SHP77 treated with DMSO at 0.1 percent for 48 hours (cell line): ENCODE measurements at places on chromosomes 2 and 18.
A peak's percentile ranks its signal among the peaks of the same experiment; 100 is the strongest.

DNA sequence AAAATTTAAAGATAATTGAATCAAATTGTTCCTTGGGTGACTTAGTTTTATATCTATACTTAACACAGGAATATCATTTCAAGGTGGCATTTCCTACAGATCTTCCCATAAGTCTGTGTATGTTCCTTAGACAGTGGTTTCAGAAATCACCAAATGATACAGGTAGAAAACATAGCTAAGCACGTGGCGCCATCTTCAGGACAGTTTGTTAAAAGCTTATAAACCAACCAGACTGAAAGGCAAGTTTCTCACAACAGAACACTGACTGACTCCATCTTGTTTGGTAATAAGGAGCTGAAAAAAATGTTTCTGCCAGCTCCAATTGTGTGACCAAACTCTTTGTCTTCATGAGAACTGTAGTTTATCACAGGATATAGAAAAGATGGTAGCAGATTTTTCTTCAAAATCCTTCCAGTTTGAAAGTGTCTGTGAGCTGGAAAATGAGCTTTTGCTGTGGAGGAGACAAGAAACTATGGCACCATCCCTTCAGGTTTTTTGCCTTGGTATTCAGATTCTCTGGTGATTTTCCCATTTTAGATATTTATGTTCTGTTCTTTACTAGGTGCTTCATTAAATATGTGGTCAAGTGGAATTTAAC lies 34.8 kb upstream of the NEUROD1 start:
- peak; percentile 49 for DNase-seq

DNA sequence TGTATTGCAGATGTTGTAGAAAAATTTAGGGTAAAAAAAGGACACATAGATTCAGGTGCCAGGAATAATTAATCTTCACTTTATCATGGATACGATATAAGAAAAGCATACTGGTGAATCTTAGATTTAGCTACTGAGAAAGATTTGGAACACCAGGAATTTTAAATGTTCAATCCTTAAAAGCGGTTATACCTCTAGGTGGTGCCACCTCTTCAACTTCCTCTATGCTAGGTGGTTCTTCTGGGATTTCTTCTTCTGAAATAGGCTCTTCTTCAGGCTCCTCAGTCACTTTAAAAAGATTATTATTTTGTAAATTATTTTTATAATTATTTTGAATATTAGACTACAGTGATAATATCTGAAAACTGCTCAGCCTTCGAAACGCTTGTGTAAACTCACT lies 133.1 kb downstream of the TTN start:
- no peak for DNase-seq

DNA sequence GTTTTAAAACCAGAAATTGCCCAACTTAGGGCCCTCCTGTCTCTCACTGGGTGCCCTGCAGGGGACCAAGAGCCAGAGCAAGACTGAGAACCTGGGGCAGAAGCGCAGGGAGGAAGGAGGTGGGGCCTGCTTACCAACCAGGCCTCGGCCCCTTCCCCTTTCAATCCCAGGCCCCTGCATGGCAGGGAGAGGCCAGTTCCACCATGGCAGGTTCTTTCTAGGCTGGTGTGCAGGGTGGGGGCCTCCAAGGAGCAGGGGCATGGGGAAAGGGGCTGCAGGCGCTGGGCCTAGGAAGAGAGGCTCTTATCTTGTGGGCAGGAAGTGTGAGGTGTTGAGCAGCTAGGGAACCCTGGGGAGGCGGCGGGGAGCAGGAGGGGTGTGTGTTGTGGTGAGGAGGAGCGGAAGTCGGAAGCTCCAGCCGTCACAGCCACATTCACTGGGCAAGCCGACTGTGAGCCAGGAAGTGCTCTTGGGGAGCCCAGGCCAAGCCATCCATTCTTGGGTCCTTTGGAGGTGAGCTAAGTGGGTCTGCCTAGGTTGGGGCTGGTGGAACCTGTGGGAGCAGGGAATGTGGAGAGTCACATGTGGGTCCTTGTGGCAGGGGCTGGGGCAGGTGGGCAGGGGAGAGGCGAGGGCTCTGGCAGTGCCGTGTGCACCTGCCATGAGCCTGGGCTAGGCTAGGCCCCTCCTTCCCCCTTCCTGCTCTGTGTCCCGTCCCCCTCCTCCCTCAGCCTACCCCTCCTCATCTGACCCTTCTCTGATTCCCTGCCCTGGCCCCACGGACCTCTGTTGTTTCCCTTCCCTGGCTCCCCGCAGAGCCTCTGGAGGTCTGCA lies at the start of gene PSD4:
Gene PSD4 (plus strand): TSS at position 430 of the 834 bp plus-strand sequence. CDS start 8,486 bp downstream, outside the sequence.
- no peak for DNase-seq

DNA sequence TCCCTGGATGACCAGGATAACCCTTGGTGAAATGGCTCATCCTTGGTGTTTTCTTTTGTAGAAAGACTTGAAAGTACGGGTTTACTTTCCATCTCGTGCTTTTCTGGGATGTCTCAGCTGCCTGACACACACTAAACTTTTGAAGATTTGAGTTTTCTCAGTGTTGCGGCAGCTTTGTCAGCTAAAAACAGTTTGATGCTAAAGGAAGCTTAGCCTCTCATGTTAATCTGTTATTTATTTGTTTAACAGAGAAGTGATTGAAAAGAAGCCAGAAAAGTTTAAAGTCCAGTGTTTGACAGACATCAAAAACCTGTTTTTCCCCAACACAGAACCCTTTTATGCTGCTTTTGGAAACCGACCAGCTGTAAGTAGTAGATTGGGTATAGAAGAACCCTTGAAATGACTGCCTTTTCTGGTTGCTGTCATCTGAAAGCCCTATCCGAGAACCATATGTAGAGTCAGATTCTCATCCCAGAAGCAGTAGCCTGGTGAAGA lies 72.8 kb downstream of the LPIN1 start:
- DNase-seq: no peak

DNA sequence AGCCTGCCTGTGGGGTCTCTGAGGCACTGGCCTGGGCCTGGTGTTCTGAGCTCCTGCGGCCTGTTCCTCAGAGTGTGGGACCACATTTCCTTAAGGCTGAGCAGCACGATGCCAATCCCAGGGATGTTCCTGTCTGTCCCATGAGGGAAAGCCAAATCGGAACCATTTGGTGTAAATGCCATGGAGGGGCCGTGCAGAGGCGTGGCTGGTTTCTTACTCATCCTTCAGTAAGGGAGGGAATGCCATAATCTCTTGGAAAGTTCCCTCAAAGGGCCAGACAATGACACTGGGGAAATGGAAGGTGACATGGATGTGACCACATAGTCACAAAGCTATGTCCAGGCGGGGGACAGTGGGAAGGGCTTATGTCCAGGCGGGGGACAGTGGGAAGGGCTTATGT lies 14.4 kb upstream of the PTMA start:
- no peak for DNase-seq

GRCh38 chr2:104340162-104340561 lies 513.8 kb upstream of the POU3F3 start:
- no peak for DNase-seq

DNA sequence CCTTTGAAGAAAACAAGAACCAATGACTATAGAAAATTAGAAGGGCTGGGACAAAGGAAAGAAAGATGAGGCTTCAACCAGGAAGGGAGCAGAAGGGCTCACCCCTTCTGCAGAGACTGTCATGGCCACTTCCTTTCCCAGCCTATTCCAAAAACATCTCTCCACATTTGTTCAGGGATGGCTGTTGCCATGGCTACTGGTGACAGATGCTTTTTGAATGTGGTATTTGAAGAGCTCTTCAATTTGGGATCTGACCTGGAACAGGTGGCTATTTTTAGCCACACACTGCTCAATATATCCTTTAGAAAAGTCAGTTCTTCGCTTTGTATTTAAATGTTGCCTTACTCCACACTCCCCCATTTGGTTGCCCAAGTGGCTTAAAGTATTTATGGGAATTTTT lies 64.1 kb upstream of the LCLAT1 start:
- DNase-seq: peak; percentile 22

DNA sequence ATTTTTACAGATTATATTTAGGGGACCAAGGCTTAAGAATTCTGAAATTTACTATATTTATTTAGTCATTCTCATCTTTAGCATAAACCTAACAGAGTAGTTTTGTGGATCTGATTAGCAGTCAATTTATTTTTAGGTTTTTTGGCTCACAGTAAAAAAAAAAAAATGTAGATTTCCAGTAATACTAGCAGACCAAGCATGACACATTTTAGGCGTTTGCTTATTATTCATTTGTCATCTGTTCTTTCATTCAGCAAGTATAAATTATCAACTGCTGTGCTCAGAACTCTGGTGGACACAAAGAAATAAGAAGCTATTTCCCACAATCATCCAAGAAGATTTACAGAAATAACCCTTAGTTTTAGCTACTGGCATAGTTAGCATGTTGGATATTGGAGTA lies 20.6 kb downstream of the PDE1A start:
- no peak for DNase-seq

DNA sequence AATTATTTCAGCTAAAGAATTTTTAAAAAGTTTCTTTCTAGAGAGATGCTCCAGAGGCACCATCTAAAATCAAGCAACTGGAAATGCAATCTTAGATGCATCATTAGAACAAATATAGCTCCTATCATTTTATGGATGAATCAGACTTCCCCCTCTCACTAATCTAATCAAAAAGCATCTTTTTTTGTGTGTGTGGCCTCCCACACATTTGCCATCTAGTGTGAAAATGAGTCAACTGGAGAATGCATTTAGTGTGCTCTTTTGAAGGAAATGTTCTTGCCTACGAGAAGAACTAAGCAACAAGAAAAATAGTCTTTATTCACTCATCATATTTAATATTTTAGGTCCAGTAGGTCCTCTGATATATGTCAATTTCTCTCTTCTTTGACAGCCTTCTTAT lies 39.5 kb upstream of the FIGN start:
- no peak for DNase-seq

DNA sequence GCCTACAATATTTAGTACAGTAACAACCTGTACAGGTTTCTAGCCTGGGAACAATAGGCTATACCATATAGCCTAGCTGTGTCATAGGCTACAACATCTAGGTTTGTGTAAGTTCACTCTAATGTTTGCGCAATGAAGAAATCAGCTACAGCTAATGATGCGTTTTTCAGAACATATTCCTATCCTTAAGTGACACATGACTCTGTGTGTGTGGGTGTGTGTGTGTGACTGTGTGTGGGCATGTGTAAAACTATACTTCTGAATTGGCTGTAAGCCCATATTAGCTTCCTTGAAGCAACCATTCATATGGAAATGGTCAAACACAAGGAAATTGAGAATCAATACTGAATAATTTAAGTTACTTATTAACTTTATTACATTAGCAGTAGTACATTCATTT lies 120.8 kb upstream of the SULT1C3 start:
- no peak for DNase-seq

- DNase-seq: no peak
These were observed 36.1 kb downstream of the CLASP1 start for GRCh38 chr2:121613152-121613551.

GRCh38 chr2:168212866-168213265 lies 34.5 kb downstream of the STK39 start:
- DNase-seq: no peak

DNA sequence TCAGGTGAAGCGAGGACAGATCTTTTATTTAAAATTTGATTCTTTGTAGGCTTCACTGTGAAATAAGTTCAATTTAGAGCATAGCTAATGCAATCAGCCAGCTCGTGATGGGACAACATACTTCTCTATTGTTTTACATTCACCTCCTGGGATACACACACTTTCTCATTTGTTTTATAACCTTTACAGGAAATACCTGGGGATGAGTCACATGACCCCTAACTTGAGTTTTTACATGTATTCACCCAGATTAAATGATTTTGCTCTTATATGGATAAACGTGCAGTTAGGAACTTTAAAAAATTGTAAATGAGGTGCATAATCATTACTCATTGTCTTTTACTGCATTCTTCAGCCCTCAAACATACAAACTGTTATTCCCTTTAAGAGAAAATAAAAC lies 152.1 kb downstream of the NEDD4L start:
- DNase-seq: no peak

- no peak for DNase-seq
These were observed 34.5 kb downstream of the SLC4A3 start for GRCh38 chr2:219661955-219662395.

- no peak for DNase-seq
These were observed 58.9 kb upstream of the CTNNA2 start for GRCh38 chr2:79453918-79454317.

GRCh38 chr2:3876221-3876620 lies 172.8 kb downstream of the DCDC2C start:
- DNase-seq: no peak

DNA sequence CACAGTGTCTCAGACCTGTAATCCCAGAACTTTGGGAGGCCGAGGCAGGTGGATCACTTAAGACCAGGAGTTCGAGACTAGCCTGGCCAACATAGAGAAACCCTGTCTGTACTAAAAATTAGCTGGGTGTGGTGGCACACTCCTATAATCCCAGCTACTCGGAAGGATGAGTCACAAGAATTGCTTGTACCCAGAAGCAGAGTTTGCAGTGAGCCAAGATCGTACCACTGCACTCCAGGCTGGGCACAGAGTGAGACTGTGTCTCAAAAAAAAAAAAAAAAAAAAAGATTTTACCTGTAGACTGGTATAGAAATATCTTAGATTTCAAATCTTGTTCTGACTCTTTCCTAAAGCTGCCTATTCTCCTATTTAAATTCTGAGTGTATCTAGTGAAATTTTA lies 7.2 kb upstream of the KLHL29 start:
- DNase-seq: no peak

DNA sequence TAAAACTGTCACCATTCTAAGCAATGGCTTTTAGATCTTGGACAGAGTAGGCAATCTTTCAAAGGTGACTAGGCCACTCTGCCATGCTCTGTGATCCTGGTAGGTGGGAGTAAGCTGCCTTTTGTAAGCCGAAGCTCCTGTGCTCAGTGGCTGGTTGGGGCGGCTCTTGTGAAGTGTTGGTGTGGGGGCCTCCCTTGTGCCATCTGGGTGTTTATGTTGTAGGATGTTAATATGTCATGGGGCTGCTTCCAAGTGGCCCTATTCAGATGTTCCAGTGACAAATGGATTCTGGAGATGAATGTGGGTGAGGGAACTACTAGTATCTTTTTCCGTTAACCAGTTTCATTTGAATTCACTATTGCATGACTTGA lies 116.8 kb upstream of the SPRED2 start:
- no peak for DNase-seq

GRCh38 chr18:10403708-10404107 lies 50.7 kb upstream of the APCDD1 start:
- no peak for DNase-seq

DNA sequence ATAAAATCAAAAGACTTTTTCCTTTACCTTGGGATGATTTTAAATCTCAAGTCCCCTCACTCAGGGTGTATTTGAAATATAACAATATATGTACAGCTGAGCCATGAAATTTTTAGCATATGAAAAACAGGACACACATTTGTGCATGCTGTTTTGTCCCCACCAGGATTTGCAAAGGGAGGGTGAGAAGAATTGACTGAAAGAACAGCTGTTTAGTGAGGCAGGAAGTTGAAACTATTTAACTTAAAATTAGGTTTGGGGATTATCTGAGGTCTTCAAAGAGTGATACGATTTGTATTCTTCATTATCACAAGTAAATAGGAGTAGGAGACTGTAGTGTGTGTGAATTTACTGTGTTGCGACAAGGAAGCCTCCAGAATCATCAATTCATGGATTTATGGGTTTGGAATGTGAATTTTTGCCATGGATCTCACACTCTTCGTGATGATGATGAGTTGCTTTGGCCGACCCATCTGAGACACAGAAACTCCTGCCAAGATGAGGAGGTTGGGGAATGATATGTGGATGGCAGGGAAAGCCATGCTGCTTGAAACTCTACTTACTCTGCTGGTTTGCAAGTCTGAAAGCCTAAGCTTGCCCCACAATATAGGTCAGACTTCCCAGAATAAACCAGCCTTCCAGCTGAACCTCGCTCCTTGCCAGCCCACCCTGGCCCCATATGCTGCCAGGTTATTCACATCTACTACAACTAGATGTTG lies 31.0 kb upstream of the SPATS2L start:
- no peak for DNase-seq

- peak; percentile 57 for DNase-seq
These were observed 137.4 kb upstream of the ETAA1 start for GRCh38 chr2:67259556-67260342.
